ENCODE measurements at places on chromosomes 16 and 17. TPM values are rescaled to one million over a fixed set of nuclear protein-coding genes. Genes with fewer than 3 reads are reported as not detected.

Gene TNFRSF13B
- not detected for total RNA-seq

Gene SLC4A1
- not detected for total RNA-seq

Gene CDC42EP4
- total RNA-seq: 27.0 TPM

Gene HES7
- total RNA-seq: not detected

Gene CTRB2
- not detected for total RNA-seq

Gene LRRC36
- total RNA-seq: not detected

Gene ABCA6
- total RNA-seq: 4.5 TPM

Gene RPS15A
- 951 TPM for total RNA-seq
